T-helper 2 cell treated with Interferon-gamma antibody and Interleukin-4, amounts not matched to agents 5 μg/mL and 100 μg/mL, for 36 hours (primary cell): ENCODE measurements at places on chromosomes 6 and 20.

DNA sequence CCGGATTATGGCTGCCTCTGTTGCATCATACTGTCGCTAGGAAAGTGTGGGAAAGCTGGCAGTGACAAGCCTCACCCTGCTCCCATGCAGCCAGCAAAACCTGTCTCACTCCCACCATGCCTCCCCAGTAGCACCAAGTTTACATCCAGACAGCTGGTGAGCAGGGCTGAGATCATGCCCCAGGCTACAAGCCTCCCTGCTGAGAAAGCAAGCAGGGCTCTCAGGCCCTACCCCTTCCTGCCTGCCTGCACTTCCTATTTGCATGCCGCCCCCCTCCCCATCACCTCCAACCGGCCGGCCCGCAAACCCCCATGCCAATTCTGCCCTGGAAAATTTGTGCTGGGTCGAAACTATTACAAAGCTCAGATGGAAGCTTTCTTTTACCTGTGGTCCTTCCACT lies 408.2 kb upstream of the FKBP1C start:
- DNase-seq: no peak

DNA sequence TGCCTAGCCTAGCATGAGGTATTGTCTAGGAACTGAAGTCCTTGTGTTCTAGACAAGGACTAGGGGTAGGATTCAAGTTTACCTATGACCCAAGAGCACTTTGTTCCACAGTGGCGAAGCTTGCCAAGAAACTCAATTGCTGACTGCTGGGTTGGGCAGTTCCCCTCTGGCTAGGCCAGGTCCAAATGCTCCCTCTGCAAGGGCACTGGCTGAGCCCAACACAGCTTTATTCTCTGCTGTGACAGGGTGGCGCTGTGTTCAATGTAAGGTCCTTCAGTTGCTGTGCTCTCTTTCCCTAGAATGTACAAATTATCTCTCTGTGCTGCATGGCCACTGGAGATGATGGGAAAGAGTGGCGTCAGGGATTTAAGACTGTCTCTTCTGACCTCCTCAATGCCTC lies 950.8 kb downstream of the HACE1 start:
- no peak for DNase-seq

DNA sequence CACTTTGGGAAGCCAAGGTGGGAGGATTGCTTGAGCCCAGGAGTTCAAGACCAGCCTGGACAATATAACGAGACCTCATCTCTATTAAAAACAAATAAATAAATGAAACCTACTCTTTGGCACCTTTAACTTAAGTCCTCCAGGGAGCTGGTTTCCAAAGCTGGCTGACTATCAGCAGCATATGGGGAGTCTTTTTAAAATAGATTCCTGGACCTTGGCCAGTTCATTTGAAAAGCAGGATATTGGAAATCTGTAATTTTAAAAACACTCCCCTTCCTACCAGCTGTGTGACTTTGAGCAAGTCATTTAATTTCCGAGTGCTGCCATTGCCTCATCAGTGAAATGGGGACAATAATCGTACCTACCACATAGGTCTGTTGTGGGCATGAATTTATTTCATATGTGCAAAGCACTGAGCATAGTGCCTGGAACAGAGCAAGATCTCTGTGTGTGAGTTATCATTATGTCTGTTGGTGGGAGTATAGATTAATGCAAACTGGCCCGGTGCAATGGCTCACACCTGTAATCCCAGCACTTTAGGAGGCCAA lies 40.9 kb upstream of the PTPN1 start:
- no peak for DNase-seq

DNA sequence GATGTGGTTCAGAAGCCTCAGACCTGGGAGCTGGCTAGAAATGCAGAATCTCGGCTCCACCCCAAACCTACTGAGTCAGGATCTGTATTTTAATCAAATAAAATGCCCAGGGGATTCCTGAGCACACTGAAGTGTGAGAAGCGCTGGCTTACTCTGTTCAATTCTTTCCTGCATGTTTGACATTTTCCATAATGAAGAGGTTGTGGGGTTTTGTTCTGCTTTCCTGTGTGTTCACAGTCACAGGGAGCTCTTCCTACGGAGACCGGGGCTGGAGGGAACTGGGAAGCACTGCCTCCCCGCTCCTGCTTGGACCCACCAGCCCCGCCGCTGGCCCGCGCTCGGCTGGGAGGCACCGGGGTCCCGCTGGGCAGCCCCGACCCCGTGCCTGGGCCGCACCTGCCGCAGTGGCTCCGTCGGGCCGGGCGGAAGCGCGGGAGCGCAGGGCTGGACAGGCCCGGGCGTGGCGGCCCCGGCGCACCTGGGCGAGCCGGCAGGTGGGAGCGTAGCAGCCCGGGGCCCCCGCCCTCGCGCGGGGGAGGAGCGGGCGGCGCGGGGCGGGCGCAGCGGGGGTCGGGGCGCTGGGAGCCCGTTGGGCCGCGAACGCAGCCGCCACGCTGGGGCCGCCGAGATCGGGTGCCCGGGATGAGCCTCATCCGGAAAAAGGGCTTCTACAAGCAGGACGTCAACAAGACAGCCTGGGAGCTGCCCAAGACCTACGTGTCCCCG lies at the start of gene MAPK13:
Gene MAPK13 (plus strand): TSS at position 573 of the 726 bp plus-strand sequence. CDS start 70 bp downstream, at position 643.
- no peak for DNase-seq

- DNase-seq: no peak
Observed at GRCh38 chr20:57943950-57944349, 234.1 kb upstream of the PMEPA1 start.

GRCh38 chr6:75211920-75212590 lies 6.2 kb upstream of the COL12A1 start:
- no peak for DNase-seq

GRCh38 chr20:6008254-6008653 lies 45.6 kb downstream of the LRRN4 start:
- no peak for DNase-seq

DNA sequence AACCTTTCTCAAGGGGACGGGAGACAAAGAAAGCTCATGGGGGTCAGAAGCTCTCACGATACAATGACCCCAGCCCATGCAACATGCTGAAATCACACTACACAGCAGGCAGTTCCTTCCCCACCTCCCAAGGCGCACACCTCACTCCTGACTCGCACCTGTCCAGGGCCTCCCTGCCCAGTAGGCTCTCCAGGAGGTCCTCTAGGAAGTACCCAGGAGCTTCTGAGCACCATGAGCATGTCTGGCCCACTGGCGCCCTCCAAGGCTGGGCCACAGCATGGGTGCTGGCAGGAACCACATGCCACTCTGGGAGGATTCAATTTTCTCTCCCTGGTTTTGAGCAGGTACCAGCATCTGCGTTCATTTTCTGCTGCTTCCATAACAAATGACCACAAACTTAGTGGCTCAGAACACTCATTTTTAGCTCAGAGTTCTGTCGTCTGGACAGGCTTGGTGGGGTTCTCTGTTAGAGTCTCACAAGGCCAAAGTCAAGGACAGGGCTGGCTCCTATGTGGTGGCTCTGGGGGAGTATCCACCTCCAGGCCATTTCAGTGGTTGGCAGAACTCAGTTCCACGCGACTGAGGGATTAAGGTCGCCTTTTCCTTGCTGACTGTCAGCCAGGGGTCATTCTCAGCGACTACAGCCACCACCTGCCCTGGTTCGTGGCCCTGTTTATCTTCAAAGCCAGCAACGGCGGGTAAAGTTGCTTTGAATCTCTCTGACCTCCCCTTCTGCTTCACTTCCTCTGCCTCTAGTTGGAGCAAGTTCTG lies 32.7 kb downstream of the ACSS1 start:
- DNase-seq: no peak

DNA sequence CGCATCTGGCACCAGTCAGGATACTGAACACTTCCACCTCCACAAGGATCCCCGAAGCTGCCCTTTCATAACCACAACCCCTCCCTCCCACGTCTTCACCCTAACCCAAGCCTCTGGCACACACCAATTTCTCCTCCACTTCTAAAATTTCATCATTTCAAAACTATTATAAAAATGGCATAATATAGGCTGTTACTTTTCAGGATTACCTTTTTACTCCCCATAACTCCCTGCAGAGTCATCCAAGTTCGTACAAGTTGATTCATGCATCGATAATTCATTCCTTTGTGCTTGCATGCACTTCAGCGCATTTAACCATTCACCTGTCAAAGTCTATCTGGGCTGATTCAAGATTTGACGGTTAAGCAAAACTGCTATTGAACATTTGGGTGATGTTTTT lies 30.6 kb upstream of the LY86 start:
- no peak for DNase-seq

- DNase-seq: no peak
Observed at GRCh38 chr6:5278047-5278446, 16.7 kb downstream of the FARS2 start.

- DNase-seq: no peak
Observed at GRCh38 chr6:164049517-164049988, 635.0 kb downstream of the QKI start.

DNA sequence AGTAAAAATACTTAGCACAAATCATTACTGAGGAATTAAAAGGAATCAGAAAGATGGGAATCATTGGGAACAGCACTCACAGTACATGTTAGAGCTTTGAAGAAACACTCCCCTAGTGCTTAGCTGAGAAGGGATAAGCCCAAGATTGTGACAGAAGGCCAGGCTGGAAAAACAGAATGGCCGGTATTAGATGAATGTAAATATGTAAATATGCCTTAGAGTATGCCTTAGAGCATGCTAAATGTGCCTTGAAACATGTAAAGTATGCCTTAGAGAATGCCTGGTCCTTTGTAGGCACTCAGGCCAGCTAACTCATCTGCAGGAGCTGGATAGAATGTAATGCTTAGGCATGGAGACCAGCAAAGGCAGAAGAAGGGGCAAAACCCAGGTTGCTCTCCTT lies 10.6 kb upstream of the TENT5A start:
- DNase-seq: no peak

GRCh38 chr6:72930556-72931132 lies 294.7 kb downstream of the KHDC1L start:
- no peak for DNase-seq

DNA sequence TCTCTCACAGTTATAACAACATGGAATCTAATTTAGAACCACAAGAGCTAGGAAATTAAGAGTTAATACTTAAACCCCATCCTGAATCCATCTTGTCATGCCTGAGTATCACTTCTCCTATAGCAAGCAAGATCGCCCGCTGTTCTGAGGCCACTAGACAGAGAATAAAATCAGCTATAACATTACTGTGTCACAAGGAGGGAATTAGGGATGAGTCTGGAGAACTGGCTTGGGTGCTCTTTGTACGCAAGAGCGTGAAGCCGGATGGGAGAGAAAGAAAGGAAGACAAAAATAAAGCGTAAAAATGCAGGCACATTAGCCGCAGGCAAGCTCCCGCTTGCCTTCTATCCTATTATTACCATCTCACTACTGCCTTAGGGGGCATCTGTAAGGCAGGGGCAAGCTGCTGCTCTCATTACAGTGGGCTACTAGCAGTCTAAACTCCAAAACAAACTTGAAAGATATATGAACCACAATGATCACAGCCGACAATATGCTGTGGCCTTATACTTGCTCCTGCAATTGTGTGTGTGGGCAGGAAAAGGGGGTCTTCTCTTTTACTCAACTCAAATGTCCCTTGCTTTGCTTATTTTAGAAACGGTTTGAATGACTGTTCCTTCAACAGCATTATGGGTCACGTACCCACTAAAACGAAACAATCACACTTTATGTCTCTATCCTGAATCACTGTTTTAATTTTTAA lies 81.9 kb downstream of the GJA10 start:
- DNase-seq: no peak

- no peak for DNase-seq
Observed at GRCh38 chr6:126422912-126423311, 83.0 kb downstream of the CENPW start.

- DNase-seq: peak; percentile 50
Observed at GRCh38 chr6:13715444-13715883, 3.8 kb upstream of the RANBP9 start.

- DNase-seq: no peak
Observed at GRCh38 chr6:169763308-169763707, 11.9 kb downstream of the ERMARD start.

DNA sequence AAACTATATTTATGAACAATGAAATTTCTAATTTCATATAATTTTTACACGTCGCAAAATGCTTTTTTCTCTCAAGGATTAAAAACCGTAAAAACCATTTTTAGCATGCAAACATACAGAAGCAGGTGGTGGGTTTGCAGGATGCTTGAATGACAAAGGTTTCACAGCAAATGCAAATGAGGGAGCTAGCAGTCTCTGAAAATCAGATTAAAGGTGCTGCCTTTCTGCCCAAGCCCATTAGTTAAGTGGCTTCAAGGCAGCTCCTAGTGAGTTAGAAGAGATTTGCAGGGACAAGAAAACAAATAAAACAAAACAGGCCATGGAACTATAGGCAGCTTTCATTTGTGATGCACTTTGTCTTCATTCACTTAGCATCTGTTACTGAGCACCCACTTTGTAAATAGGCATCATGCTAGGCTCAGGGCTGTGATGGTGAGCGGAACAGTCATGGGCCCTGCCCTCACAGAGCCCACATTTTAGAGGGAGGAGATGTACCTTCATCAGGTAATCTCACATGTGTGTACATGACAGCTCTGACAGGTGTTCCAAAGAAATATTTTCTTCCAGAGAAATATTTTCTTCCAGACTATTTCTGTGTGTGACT lies 29.5 kb downstream of the NAPB start:
- DNase-seq: no peak

- DNase-seq: no peak
Observed at GRCh38 chr20:47334022-47334551, 22.4 kb downstream of the ZMYND8 start.

DNA sequence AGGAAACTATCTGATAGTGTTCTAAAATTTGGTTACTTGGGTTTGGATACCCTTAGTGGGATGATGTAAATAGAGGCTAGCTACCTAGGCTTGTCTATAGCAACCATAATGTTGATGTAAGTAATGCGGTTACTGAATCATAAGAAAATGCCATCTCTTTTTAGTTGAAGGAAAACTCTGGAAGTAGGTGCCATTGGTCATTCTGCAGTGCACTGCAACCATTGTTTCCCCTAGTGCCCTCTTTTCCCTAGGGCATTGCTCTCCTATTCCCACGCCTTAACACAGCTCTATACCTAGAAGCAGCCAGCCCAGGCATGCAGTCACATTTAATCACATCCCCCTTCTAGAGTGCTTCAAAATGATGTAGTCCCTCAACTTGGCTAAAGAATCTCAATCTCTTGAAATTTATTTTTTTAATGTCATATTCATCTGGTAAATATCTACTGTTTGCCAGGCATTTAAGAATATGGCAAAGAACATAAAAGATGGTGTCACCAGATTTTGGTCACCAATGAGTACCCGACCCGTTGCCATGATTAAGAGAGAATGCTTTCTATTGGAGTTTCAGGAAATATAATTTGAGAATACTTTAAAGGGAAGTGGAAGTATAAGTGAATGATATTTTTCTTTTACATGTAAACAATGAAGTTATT lies 10.4 kb downstream of the LOC128125822 start:
- DNase-seq: no peak

GRCh38 chr6:155946860-155947259 lies 491.2 kb upstream of the NOX3 start:
- no peak for DNase-seq

GRCh38 chr20:7090811-7091210 lies 323.3 kb downstream of the BMP2 start:
- no peak for DNase-seq

- no peak for DNase-seq
Observed at GRCh38 chr6:130922922-130923321, 95.7 kb downstream of the SMLR1 start.

- DNase-seq: no peak
Observed at GRCh38 chr6:18186540-18187250, 31.5 kb downstream of the KDM1B start.

GRCh38 chr6:168703990-168704389 lies 263.0 kb downstream of the SMOC2 start:
- DNase-seq: no peak
